ENCODE measurements at places on chromosomes 12 and 14. TPM values are rescaled to one million over a fixed set of nuclear protein-coding genes. Genes with fewer than 3 reads are reported as not detected.
A peak's percentile ranks its signal among the peaks of the same experiment; 100 is the strongest.

Gene MORN3
- 1.5 TPM for polyA plus RNA-seq

Gene KLRC3
- polyA plus RNA-seq: not detected

Gene NFATC4
- 38.9 TPM for polyA plus RNA-seq

Gene FAIM2
- 1.3 TPM for polyA plus RNA-seq

Gene PRPF40B
- polyA plus RNA-seq: 20.1 TPM

Gene SIX1
- 0.13 TPM for polyA plus RNA-seq

Gene INSM2
- polyA plus RNA-seq: not detected

Gene NGB
- polyA plus RNA-seq: not detected

Gene CLEC9A
- polyA plus RNA-seq: not detected

DNA sequence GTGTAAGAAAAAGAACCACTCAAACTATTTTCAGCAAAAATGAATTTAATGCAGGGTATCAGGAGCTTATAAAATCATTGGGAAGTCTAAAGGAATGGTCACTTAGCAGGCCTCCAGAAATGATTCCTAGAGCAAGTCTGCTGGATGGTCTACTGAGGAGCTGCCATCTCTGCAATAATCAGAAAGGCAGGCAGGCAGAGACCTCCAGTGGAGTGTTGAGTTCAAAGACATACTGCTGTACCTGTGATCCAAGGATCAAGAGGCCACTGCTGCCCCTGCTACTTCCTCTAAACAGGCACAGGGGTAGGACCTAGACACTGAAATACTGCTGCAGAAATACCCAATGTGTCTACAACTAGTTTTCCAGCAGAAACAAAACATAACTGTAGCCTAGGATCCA is 14.5 kb upstream of the KICS2 start:
- no peak overlapping the region for H3K27ac ChIP-seq
- no peaks in the 10 kb centered on the region for H3K4me1 ChIP-seq
- no peaks in the 10 kb centered on the region for H3K36me3 ChIP-seq
- H3K27me3 ChIP-seq: no peaks in the 10 kb centered on the region
- no peak overlapping the region for H3K4me3 ChIP-seq

DNA sequence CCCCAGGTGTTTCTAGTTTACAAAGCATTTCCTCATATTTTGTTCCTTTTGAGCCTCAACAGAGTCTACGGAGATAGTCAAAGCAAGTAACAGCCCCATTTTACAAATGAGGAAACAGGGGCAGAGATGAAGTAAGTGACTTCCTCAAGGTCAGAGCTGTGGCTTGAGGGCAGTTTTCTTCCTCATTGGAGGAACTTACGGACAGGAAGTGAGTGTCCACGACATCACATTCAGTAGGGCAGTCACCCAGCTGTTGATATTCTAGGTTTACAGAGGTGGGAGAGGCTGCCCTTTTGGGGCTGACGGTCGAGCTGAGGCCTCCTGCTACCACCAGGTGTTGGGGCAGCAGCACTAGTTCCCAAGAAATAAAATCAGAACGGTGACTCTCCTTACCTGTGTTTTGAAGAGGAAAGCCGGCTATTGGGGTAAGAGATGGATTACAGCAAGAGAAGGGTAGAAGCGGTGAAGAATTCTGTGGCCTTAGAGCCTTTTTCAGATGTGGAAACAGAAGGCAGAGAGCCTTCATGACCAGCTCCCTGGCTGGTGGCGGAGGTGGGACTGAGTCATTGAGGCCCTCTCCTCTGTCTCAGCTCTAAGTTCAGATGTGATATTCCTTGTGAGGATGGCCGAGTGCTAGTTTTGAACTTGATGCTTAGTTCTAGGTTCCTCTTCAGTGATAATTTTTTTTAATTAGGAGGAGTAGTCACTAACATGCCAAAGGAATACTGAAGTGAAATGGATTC is 41.7 kb downstream of the SUSD6 start:
- H3K27me3 ChIP-seq: no peaks in the 10 kb centered on the region
- DNase-seq: no peak
- no peaks in the 10 kb centered on the region for H3K36me3 ChIP-seq
- H3K4me3 ChIP-seq: no peak overlapping the region
- peak overlapping the region; percentile 86 for H3K27ac ChIP-seq
- H3K4me1 ChIP-seq: peaks cover 74% of the 10 kb centered on the region

DNA sequence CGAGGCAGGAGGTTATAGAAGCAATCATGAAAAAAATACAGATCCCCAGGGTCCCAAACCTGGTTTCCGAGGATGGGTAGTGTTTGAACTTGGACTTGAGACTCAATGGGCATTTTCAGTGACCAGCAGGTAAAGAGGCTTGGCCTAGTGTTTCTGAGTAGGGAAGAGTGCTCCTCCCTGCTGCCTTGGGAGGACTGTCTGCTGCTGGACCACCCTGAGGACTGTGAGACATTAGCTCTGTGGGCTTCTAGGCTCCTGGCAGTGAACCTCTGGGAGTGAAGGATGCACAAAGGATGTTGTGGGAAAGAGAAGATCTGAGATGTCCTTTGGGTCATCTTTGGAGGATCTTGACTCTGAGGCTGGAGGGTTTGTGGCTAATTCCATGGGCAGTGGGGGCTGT is 30.5 kb downstream of the ANKRD9 start:
- H3K4me1 ChIP-seq: peaks cover 4% of the 10 kb centered on the region
- H3K4me3 ChIP-seq: no peak overlapping the region
- H3K27me3 ChIP-seq: no peaks in the 10 kb centered on the region
- H3K27ac ChIP-seq: no peak overlapping the region
- no peaks in the 10 kb centered on the region for H3K36me3 ChIP-seq
